ENCODE measurements at places on chromosomes 12 and 14.

GRCh38 chr12:69645031-69645430 is 34.3 kb upstream of the LRRC10 start:
- no peak for DNase-seq

DNA sequence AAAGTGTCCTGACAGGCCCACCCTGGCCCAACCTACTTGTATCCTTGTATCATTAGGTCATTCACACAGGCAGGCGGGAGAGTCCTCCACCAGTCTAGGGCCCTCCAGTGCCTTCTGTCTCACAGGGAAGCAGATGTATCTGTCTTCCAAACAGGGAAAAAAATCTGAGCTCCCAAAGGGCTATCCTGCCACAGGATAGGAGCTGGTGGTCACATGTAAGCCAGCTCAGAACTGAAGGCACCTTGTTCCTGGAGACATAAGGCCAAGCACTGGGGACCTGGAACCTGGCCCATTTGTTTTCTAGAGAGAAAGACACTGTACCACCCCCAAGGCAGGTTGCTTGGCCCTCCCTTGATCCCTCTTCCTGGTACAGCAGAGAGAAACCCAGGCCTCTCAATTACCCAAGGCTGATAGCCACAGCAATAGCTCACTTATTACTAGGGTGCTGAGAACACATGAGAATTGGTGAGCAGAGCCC is 19.4 kb upstream of the PLEKHH1 start:
- no peak for DNase-seq

DNA sequence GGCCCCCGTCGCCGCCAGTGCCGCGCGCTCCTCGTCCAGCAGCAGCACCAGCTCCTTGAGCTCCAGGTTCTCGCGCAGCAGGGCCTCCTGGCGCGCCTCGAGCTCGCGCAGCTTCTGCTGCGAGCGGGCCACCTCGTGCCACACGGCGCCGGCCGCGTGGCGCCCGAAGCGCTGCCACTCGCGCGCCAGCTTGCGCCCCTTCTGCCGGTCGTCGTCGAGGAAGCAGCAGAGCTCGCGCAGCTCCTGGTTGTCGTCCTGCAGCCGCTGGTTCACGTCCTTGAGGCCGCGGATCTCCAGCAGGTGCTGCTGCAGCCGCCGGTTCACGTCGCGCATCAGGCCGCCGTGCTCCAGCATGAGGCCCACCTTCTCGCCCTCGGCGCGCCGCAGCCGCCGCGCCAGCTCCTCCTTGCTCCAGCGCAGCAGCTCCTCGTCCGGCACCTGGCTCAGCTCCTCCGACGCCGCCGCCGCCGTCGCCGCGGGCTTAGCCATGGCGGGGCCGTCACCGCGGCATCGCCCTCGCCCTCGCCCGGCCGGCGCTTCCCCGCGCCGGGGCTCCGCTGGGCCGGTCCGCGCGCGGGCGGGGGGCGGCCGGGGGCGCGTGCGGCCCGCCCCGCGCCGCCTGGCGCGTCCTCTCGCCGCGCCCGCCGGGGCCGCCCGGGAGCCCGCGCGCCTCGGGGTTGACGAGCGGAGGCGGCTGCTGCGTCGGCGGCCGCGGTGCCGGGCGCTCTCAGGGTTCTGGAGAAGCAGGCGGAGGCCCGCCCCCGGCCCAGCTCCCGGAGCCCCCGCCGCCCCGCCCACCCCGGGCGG is at the start of gene CCDC85C:
Gene CCDC85C (minus strand): TSS at position 737 of the 807 bp plus-strand sequence. CDS start 248 bp downstream, at position 489.
- no peak for DNase-seq

GRCh38 chr12:111368291-111368787 is 556 bp downstream of the PHETA1 start:
- DNase-seq: peak; percentile 6

GRCh38 chr14:38138473-38139138 is 69.1 kb upstream of the SSTR1 start:
- no peak for DNase-seq

DNA sequence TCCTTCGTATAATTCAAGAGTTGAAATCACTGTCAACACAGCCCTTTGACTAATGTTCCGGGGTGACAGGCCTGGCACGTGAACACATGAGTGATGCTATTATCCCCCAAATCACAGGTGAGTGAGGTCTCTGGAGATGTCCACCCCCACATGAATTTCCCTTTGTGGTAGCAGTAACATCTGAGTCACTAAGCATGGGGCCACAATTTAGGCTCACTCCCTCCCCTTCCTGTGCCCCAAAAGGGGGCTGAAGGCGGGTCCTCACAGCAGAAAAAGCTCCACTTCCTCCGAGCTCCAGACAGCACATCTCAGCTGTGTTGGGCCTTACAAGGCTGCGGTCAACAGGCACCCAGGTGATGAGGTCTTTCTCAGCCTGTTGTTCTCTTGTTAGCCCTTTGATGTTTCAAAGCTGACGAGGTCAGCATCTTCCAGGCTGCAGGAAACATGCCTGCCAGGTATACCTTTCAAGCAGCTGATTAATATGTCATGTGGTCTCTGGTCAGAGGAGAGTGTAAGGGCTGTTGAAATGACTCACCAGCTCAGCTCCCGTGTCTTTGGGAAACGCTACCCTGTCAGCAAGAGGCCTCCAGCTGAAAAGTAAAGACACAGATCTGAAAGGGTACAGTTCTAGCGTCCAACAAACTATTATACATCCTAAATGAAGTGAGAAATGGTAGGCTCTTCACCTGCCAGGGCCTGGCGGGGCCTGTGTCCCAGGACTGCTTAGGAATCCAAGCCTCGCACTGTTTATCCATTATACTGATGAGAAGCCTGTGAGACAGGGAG is 107.3 kb downstream of the ZFP36L1 start:
- DNase-seq: no peak

- DNase-seq: no peak
Measured at GRCh38 chr14:51507906-51508511, 143.7 kb upstream of the FRMD6 start.

GRCh38 chr14:93023039-93023438 is 92.7 kb downstream of the ITPK1 start:
- no peak for DNase-seq

GRCh38 chr12:25958428-25959070 is at the start of gene RASSF8:
Gene RASSF8 (plus strand): TSS chr12:25958682. CDS start chr12:26055344, 96,662 bp downstream.
- peak; percentile 81 for DNase-seq

- peak; percentile 87 for DNase-seq
Measured at GRCh38 chr14:22871224-22872032, at the start of gene LRP10. Gene LRP10 (plus strand): TSS chr14:22871740. CDS start chr14:22872304, 564 bp downstream.

DNA sequence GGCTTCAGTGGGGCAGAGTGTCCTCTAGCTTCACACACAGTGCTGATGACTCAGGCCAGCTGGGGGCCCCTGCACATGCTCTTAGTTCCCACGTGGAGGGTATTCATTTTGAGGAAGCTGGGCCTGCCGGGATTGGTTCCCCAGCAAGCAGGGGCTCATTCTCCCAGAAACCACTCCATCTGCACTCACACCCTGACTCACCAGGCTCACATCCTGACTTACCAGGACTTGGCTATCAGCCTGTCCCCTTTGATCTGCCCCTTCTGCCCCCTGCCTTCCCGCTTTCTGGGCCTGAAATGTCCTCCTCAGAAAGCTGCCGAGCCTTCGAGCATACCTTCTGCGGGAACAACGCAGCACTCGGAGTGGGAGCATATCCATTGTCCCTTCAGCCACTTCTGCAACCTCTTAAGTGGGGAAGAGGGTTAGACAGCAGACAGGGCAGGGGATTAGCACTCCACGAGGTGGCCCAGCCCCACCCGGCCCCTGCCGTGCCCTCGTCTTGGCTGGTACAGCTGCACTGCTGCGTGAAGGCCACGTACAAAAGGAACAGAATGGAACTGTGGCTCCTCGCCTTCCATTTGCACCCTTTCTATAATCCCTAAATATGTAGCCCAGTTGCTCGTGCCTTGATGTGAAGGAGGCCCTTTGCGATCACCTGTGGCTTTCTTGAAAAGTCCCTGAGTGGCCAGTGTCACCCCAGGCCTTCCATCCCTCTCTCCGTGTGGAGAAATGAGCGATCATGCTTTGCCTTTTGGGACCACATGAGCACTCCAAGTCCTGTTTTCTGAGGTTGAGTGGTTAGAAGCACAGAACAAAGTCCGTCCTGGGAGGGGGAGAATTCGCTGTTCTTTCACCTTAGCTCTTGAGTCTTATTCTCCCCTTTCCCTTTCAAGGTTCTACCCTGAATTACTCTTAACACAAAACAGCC is 26.1 kb downstream of the TPCN1 start:
- DNase-seq: no peak

DNA sequence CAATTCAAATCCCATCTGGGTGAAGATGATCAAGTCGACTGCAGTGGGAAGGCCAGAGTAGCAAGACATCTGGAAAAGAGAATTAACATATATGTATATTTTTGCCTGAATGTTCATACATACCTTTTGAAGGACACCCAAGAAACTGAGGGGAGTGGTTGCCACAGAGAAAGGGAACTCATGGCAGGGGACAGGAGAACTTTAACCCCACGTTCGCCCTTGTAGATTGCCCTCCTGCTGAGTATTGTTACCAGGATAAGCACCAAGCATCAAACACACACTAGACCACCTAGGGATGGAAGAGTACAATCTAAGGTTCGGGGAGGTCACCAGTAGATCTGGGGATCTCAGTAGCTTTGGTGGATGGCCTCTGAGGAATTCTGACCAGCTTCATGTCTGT is 9.7 kb downstream of the KRT1 start:
- no peak for DNase-seq

DNA sequence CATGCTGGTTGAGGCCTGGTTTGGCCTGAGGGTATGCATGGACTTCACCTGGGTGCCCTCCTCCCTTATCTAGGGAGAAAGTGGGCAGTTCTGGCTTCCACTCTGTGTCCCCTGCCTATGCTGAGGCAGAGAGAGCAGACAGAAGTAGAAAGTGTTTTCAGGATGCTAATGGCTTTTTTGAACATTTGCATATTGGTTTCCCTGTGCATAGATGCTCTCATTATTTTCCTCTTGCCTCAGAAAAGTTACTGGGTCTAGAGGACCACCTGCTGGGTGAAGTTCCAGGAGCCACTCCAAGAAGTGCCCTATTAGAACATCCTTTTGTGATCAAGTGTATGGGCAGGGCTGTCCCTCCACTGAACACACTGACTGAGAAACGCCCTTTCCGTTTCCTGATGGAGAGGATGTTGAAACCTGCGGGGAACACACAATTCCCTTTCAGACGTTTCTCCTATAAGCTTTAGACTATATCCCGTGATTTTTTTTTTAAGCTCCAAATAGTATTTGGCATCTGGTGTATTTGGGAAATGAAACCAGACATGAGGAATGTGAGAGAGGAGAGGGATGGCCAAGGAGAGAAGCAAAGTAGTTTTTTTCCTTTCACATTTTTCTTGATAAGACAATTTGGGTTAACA is 66.6 kb downstream of the DAAM1 start:
- DNase-seq: no peak

DNA sequence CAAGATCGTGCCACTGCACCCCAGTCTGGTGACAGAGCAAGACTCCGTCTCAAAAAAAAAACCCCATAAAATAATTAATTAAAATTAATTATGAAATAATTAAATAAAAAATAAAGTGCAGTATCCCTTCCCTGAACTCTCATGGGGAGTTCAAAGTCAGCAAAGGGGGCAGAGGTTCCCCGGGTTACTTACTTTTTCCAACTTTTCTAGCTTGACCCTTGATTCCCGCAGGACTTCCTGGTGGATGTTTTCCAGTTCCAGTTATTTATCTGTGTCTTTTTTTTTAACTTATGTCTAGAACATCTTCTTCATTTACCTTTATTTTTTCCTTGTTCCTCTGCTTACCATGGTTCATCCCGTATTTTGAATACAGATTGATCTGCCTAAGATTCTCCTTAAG is 197.4 kb downstream of the EPS8 start:
- no peak for DNase-seq

GRCh38 chr12:12467688-12468261 is 94.9 kb downstream of the DUSP16 start:
- no peak for DNase-seq

- DNase-seq: no peak
Measured at GRCh38 chr12:121783766-121784165, 9.7 kb downstream of the RHOF start.

- DNase-seq: no peak
Measured at GRCh38 chr12:88566430-88566829, 13.8 kb downstream of the KITLG start.
